ENCODE measurements at places on chromosomes 12 and 14.

DNA sequence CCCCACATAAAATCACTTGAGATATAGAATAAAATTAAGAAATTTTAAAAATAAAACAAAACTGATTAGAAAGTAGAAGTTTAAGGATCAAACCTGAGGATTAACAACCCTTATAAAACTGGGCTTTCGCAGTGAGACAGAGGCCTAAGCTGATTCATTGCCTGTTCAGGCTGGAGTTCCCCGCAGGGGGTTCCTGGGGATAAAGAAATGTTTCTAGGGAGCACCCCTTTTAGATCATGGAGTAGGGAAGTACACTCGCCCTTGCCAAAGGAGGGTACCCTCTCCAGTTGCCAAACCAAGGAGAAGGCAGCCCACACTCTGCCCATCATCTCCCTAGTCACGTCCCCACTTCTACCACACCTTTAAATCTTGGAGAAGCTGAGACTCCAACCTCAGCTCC is 6.8 kb downstream of the GLIPR1 start:
- no peak for DNase-seq

DNA sequence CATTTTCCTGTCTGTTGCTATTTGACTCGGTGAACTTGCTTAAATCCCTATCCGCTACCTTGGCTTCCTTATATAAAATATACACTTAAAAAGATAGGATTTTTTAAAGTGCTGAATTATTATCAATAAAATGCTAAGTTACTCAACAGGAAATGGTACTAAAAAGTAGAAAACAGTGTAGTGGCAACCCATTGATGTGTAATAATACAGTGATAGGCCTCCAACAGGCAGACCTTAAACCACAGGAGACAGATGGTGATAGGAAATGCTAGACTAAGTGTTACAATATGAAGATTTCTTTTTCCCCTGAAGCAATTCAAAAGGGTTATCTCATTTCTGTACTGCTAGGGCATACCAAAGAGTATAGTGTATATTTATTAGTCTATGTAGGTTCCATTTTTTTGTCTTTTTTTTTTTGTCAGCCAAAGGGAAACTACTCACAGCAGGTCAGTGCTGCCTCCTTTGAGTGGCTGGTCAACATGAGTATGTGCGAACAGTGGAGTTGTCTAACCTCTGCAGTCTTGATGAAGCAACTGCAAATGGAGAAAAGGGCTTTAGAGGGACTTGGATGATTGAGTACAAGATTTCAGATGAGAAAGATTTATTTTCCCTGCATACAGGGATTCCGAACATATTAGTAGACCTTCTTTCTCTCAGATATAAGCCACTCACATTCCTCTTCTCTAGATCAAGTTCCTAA is 183.8 kb downstream of the ACSS3 start:
- no peak for DNase-seq

DNA sequence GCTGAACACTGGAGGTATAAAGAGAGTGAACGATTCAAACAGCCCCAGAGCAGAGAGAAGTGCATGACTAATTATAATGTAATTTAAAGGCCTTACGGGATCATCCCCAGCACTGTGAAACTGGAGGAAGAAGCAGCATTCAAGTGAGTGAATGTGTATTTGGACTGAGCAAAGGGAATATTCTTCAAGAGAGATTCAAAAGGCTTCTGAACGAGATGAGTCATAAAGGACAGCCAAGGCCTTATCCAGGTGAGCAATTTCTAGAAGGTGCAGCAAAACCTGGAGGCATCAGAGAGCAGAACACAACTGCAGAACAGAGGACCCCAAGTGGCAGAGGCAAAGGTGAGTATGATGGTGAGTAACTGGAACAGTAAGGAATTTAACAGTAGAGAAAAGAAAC is 127.2 kb downstream of the BCAT1 start:
- DNase-seq, result no peak

GRCh38 chr14:39884091-39884490 is 451.9 kb upstream of the FBXO33 start:
- DNase-seq, result no peak

- no peak for DNase-seq
Observed at GRCh38 chr12:45962553-45963325, 27.6 kb downstream of the SCAF11 start.
